Activated T-cell treated with anti-CD3 and anti-CD28 coated beads, Interleukin-2, amount 50 U/mL, for 72 hours (primary cell): ENCODE measurements at places on chromosomes 7 and 10.

- no peak for DNase-seq
Measured at GRCh38 chr10:27256299-27257189, 15.9 kb upstream of the ACBD5 start.

DNA sequence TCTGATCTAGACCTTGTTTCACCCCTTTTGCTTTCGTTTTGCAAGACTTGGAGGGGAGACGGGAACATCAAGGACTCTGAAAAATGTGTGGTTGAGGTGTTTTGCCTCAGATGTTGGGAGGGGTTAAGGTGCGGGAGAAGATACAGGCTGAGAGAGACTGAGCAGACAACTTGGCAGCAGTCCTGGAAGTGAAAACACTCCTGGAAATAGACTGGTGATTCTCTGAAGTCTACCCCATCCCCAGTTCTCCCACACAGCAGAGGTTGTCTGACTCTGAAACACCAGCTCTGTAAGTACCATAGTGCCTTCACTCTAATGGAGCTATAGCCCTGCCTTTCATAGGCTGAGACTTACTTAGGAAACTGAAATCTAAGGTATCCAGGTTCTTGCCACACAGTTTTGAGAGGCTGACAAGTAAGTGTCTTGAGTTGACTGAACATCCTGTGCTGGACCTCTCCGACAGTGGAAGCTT is 152.5 kb downstream of the PPP1R9A start:
- DNase-seq, result no peak

DNA sequence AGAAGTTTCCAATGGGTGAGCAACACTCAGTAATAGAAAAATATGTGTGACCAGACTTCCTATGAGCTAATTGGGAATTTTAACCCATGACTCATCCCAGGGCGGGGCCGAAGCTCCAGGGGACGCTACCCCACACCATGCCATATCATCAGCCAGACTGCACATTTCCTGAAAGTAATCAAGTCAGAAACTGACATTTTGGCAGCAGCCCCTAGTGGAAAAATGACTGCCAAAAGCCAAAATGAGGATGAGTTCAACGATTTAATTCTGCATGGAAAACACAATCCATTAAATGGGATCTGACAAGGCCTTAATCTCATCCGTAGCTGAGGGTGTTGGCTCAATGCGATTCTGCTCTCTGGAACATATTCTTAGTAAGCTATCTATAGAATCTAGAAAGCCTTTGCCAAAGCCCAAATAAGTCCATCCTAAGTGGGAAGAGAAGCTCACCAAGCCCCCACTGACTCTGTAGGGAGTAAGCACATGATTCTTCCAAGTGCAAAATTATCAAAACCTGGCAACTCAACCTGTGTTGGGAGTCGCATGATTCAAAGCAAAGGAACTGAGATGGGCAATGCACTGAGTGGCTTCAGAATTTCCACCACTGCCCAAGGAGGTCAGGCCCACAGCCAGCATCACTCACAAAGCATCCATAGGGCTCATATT is 93.1 kb upstream of the PDE1C start:
- DNase-seq, result no peak

GRCh38 chr7:23467806-23468525 is 2.3 kb downstream of the IGF2BP3 start:
- peak; percentile 25 for DNase-seq

DNA sequence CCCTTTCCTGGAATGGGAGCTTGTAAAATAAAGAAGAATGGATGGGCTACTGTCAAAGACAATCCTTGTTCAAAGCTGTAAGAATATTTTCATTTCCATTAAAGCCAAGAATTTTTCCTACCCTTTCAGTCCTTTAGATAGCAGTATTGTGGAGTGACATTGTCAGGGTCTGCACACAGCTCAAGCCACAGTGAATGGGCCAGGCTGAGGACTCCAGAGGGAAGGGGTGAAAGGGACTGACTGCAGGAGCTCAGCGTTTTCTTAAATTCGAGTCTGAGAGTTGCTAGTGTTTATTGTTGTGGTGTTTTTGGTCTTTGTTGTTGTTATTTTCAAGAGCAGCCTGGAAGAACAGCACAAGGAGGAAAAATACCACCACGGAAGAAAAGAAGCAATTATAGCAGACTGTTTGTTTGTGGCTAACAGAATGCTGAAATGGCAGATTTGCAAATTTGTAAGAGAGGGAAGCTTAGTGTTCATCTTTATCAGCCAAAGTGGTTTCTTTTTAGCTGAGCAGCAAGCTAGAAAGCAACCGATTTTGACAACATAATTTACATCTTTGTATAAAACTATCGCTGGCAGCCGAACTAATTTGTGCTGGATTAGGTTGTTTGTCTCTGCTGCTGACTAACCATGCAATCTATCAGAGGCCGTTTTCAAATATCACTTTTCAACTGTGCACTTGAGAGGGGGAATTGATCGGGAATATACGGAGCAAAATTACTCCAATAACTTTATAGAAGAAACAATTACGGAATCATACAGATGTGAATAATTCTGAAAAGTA is 192.1 kb downstream of the LRMDA start:
- DNase-seq, result no peak

GRCh38 chr10:4467481-4467880 is 358.5 kb upstream of the AKR1E2 start:
- DNase-seq, result no peak

DNA sequence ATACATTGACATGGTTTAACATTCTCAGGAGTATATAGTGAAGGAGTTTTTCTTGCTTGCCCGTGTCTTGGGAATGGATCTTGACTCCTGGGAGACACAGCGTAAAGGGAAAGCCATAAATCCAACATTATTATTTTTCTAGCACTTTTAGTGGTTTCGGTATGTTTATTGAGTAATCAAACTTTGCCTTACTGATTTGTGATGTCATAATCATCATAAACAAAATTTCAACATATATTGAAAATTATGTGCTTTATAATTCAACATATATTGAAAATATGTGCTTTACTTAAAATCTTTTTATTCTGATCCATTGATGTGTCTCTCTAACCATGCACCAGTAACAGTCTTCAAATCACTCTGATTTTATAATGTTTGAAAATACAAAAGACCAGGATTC is 20.2 kb upstream of the OR2A5 start:
- DNase-seq, result no peak

DNA sequence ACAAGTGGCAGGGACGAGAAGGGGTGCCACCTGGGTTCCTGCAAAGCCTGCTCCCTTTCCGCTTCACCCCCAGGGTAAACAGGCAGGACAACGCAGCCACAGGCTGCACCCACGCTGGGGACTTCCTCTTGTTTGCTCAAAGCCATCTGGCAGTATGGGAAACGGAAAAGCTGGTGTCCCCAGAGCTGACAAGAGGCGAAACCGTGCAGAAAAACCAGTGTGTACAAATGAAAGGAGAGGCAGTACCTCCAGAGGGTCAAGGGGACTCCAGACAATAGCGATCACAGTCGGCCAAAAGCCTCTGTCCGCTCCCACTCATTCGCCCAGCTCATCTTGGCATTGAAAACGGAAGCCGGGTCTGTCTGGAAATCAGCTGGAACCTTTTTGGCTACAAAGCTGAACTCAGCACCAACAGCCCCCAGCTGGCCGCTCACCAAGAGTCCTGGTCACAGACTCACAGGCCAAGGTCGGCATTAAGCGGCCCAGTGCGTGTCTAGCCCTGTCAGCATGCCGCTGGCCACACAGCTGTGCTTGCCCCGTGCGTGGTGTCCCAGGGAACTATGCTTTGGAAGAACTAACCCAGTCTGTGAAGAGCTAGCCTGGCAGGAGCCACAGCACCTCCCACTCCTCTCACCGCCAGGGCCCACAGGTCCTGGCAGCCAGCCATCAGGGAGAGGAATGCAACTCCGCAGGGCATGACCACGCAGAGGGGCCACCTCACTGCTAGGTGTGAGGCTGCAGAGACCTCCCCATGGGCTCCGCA is 10.4 kb downstream of the TNS3 start:
- no peak for DNase-seq
